ENCODE measurements at places on chromosomes 1 and 21. TPM values are rescaled to one million over a fixed set of nuclear protein-coding genes. Genes with fewer than 3 reads are reported as not detected.

The FCGR1A gene
- polyA plus RNA-seq = not detected

The TMIGD3 gene
- polyA plus RNA-seq = 0.11 TPM

The LCE6A gene
- polyA plus RNA-seq = not detected

The CYP4A22 gene
- polyA plus RNA-seq = not detected

DNA sequence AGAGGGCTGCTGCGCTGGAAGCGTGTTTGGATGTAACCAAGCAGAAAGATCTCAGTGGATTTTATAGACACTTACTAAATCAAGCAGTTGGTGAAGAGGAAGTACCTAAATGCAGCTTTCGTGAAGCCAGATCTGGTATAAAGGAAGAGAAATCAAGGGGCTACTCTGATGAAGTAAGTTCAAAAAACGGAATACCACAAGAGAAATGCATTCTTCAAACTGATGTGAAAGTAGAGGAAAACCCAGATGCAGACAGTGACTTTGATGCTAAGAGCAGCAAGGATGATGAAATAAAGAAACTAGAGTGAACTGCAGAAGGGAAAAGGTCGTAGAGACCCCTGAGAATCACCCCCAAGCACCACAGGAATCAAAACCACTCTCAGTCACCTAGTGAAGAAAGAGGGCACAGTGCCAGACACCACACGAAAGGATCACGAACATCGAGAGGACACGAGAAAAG, 40.8 kb upstream of the NEXN start:
- DNase-seq = no peak

The PHTF1 gene
- polyA plus RNA-seq = 15.0 TPM

- no peak for DNase-seq
Observed at GRCh38 chr1:108717774-108718316, 5.1 kb downstream of the FNDC7 start.

The DLGAP3 gene
- polyA plus RNA-seq = not detected

The TRIM46 gene
- 3.8 TPM for polyA plus RNA-seq

The GPR37L1 gene
- not detected for polyA plus RNA-seq

DNA sequence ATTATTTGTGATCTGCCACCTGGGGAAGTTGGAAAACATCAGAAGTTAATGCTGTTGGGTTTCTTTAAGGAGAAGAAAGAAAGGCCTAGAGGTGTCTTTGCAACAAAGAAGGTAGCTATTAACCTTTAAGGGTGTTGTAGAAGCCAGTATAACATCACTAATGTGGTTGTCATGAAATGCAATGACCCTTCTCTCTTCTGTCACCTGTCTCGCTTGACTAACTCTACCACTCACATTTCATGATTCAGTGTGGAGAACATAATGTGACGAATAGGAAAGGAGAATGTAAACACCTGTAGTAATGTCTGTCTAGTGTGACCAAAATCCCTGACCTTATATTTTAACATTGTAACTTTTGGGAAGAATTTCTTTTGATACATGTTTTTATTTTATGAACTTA, 211.7 kb upstream of the UBE2U start:
- no peak for DNase-seq

The XCL1 gene
- polyA plus RNA-seq = not detected

- DNase-seq = no peak
Observed at GRCh38 chr1:90717356-90717664, 208 bp upstream of the BARHL2 start.
